ENCODE measurements at places on chromosomes 4 and X.

GRCh38 chr4:16125571-16126445 lies 42.0 kb upstream of the PROM1 start:
- DNase-seq, result no peak

- peak; percentile 6 for DNase-seq
Observed at GRCh38 chr4:37054531-37055077, 189.9 kb upstream of the NWD2 start.

DNA sequence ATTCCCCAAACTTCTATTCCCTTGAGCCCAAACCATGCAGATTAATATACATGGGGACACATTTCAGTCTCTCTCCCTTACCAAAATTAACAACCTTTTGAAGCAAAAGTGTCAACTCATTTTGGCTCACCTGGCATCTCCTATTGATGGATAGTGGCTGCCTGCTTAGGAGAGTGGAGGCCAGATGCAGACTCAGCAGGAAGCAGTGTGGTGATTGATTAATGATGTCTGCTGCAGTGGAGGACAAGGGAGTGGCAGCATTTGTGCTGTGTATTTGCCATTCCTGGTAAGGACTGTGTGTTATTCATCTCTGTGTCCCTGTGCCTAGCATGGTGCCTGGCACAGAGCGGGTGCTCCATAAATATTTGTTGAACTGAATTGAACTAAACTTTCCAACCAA lies 590.1 kb downstream of the RAB28 start:
- no peak for DNase-seq

- no peak for DNase-seq
Observed at GRCh38 chrX:17501746-17502145, 126.7 kb downstream of the NHS start.

DNA sequence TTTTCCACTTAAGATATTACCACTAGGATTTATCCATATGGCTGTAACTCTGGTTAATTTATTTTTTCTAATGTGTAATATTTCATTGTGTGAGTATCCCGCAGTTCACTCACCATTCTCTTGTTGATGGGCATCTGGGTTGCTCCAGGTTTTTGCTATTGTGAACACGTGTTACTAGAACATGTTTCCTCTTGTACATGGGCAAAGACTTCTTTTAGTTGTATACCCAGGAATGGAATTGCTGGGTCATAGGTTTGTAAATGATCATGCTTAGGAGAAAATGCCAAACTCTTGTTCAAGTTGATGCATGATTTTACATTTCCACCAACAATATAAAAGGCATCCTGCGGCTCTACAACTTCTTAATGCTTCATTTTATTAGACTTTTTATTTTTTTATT lies 26.8 kb downstream of the SYNPO2 start:
- no peak for DNase-seq

DNA sequence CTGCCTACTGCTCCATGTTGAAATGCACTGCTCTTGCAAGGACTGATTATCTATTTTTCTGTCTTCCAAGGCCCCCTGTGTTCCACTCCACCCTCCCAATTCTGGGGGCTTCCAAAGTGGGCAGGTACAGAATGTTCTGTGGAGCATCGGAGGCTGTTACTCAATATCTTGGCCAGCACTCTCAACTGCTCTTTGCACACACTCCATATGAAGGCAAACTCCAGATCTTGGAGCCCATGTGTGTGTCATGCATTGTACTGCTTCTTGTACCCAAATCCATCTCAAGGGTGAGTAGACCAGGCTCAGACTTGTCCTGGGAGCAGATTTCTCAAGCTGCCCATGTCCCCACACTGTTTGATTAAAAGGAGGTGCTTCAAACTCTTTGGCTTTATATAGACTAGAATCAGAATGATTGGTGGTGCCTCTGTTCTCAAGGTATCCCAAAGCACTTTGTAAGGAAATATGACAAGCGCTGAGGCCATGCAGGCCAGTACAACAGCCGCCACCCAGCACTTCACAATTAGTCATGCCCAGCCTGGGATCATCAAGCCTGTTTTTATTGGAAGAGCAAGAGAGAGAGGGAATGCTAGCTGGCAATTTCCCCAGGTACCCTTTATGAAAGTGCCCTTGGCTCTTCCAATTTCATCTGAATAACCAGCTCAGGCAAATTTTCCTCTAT lies 44.3 kb downstream of the AR start:
- DNase-seq, result no peak

GRCh38 chr4:23747281-23747735 lies 142.5 kb downstream of the PPARGC1A start:
- no peak for DNase-seq

GRCh38 chr4:185793716-185794115 lies 18.3 kb downstream of the SORBS2 start:
- DNase-seq, result no peak

DNA sequence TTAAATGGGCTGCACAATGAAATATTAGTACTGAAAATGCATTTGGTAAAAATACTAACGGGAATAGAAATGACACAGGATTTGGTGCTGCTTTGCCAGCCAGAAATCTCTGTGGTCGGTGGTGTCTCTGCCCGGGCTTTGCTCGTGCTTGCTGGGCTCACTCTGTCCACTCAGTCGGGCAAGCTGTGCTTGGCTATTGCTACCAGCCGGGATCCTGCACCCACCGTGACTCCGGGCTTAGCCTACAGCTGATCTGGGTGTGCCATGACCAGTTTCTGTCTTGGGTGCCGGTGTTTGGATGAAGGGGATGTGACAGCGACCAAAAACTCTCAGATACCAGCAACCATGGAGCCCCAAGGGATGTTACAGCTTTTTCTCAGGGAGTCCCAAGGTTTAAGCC lies 487.7 kb downstream of the TECRL start:
- DNase-seq, result no peak

Measured in neuronal stem cell (in vitro differentiated cells).